Keratinocyte (primary cell): ENCODE measurements at places on chromosomes 1 and 21. TPM values are rescaled to one million over a fixed set of nuclear protein-coding genes. Genes with fewer than 3 reads are reported as not detected.

GRCh38 chr1:145847827-145848226, 2.4 kb downstream of the NUDT17 start:
- no peak for DNase-seq

GRCh38 chr21:39137248-39138178, 45.7 kb downstream of the PSMG1 start:
- no peak for DNase-seq

DNA sequence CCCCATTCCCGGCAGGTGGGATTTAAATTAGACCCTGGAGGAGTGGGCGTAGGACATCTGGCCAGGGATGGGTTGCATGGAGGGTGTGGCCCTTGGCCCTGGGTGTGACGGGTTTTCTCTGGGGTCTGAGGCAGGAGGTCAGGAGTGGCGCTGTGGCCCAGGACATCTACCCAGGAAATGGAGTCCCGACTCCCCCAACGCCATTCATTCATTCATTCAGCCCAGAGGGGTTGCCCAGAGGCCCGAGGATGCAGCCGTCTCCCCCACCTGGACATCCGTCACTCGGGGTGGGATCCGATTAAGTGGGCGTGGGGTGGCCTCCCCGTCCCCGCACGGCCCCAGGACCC, 663 bp downstream of the ATP13A2 start:
- no peak for DNase-seq

DNA sequence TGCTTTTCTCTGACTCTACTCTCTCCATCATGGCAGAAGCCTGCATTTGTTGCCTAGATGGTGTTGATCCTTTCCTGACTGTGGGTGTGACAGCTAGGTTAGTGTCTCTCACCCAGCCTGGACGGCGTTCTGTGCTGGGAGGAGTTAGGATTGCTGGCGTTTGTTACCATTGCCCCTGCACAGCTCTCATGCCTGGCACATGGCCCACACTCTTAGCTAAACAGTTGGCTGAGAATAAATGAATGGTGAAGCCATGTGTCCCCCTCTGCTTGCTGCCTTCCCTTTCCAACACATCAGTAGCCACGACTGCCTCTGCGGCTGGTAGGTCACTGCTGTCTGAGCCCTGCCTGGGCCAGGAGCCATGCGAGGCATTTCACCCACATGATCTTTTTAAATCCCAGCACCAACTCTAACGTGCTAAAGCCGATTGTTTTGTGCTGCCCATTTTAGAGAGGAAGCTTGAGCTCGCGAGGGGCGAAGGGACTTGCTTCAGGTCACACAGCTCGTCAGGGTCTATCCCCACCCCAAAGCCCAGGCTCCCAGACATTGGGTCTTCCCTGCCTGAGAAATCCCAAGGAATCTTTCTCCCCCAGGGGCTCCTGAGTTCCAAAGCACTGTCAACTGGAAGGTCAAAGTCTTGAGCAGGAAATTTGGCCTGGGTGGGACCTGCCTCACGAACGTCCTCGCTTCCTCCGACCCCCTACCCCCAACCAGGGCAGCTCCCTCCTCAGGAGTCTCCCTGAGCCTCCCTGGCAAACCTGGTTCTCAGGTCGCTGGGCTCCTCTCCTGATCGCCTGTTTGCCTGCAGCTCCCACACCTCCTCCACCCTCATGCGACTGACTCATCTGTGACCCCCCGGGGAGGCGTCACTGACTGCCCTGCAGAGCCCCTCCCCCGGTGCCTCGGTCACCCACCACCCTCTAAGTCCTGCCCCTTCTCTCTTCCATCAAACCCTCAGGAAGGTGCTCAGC, 271.7 kb upstream of the C1orf174 start:
- DNase-seq, result no peak

GRCh38 chr1:225694151-225694603, 41.3 kb upstream of the ENAH start:
- no peak for DNase-seq

GRCh38 chr1:1782399-1783221, 4.3 kb upstream of the NADK start:
- DNase-seq, result no peak

DNA sequence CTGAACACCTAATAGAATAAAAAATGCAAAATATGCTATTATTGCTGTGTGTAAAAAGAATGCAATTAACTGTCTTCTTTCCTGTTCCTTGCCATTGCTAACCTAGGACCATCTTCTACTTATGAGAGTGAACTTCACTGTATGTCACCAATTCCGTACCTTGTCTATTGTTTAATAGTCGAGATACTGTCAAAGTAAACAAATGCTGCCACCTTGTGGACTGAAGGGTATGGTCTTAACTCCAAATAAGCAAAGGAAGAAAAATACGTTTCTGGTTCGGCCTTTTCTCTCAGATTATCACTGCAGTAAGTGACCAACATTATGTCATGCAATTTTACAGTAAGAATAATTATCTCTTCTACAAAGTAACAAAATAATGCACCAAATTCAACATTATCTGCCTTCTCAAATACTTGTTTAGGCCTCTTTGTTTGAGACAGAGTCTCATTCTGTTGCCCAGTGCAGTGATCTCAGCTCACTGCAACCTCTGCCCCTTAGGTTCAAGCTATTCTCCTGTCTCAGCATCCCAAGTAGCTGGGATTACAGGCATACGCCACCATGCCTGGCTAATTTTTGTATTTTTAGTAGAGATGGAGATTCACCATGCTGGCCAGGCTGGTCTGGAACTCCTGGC, 133.4 kb downstream of the COP1 start:
- DNase-seq, result peak; percentile 19

DNA sequence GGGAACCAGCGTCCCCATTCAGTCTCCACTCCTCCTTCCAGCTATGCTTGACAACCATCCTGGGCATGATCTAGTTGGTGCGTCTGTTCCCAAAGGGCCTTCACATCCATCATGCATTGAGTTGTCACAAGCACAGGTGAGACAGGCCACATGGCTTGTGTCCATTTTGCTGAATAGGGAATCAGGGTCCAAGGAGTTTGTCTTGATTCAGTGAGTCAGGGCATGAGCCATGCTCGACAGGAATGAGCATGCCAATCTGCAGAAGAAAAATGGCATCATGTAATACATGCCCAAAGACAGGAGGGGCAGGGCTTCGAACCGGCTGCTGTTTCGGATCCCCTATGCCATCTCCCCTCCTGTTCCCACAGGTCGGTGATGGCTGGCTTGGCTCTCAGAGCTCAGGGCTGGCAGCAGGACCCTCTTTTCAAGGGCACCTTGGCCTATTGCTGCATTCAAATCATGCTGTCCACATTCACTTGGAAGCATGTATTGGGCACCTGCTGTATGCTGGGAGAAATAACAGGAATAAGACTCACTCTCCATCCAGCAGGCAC, 44.5 kb downstream of the PKP1 start:
- DNase-seq, result no peak

DNA sequence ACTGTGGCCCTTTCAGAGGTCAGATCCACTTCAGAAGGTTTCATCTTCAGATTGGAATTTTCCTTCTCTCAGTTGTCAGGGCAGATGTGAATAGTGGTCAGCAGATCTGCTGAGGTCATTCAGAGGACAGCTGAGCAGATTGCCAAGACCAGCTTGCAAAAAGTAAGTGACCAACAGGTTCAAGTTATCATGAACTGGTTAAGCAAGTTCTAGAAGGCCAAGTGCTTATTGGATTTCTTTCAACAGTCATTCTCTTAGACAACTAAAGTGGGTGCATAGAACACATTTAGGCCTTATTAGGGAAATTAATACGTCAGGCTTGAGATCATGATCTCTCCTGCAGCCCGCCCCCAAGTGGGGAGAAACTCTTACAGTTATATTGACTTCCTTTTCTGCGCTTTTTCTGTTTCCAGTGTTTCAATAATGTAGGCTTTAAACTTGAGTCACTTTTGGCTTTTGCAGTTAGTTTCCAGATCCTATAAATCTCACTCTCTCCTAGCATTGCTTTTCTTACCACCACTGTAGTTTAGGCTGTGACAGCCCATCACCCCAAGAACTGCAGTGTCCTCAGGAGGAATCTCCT, 96.4 kb downstream of the C1orf21 start:
- DNase-seq, result no peak

DNA sequence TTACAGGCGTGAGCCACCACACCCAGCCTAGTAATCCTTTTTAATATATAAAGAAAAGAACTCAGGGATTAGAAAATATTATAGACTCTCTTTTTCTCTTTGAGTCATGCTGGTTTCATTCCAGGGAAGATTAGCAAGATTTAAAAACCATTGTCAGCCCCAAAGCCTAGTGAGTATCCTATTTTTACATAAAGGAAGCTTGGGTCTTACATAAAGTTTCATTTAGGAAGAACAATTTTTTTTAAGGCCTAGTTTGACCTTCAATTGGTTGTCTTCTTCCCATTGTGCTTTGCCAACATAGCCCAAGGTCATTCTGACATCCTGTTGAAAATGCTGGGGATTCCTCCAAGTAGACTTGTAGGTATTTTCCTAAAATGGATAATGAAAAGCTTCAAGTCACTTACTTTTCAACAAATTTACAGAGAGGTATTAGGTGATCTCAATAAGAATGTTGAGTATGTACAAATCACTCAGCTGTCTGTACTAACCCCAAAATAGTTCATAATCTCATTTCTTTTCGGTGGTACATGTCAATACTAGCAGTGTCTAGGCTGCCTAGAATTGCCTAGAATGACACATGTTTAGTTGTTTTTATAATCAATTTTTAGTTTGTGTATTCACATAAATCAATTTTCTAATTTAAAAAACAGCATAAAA, 4.3 kb upstream of the KIF14 start:
- DNase-seq, result no peak

DNA sequence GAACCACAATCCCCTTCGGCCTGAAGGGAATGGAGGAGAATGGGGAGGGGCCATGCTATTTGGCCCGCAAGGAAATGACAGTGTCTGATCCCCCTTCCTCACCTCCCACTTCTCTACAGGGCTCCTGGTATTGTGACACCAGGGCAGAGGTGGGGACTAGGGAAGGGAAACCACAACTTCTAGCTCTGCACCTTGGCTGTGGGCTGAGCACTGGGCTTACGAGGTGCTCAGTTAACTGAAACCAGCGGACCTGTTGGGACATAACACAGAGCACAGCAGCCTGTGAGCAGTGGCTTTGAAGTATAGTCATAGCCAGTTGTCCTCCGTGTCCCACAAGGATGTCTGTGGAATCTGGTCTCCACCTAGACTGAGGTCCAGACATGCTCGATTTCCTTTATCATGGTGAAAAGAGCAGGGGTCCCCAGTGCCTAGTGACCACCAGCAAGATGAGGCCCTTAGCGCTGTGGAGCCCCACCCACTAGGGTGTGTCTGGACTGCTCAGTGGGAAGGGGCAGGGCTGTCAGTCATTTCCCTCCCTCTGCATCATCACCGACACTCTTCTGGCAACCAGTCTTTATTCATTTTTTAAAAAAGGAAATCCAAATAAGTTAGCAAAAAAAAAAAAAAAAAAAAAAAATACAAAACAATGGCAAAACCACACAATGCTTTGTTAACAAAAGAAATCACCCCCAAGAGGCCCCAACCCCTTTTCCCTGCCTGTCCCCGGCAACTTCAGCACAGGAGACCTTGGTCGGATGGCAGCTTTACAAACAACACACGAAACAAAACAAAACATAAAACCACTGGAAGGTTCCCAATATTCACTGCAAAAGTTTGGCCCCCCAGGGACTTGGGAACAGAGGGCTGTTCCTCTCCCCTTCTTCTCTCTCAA, 3.0 kb downstream of the MYOG start:
- DNase-seq, result no peak

- no peak for DNase-seq
Measured at GRCh38 chr1:211330282-211330936, 3.8 kb downstream of the TRAF5 start.

GRCh38 chr1:54814126-54814498, 13.0 kb upstream of the TTC22 start:
- no peak for DNase-seq

- no peak for DNase-seq
Measured at GRCh38 chr1:162991444-162991843, 77.7 kb upstream of the RGS4 start.

GRCh38 chr1:22674410-22674749, 21.3 kb downstream of the C1QB start:
- DNase-seq, result no peak

DNA sequence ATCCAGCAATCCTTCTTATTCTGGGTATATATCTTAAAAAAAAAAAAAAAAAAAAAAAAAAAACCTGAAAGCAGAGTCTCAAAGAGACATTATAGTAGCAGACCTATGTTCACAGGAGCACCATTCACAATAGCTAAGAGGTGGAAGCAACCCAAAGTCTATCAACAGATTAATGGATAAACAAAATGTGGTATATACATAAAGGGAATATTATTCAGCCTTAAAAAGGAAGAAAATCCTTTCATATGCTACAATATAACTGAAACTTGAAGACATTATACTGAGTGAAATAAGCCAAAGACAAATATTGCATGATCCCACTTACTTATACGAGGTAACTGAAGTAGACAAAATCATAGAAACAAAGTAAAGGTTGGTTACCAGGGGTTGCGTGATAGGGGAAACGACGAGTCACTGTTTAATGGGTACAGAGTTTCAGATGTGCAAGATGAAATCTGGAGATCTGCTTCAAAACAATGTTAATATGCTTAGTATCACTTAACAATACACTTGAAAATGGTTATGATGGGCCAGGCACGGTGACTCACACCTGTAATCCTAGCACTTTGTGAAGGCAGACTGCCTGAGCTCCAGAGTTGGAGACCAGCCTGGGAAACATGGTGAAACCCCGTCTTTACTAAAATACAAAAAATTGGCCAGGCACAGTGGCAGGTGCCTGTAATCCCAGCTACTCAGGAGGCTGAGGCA, 29.5 kb downstream of the PIK3R3 start:
- DNase-seq, result no peak

The TAS1R1 gene
- polyA plus RNA-seq, result not detected in 3 replicates

The DCST1 gene
- 0.05 TPM in 1 of 3 replicates, not detected in the others for polyA plus RNA-seq

The AGO4 gene
- polyA plus RNA-seq, result 5.2 to 7.7 TPM (median 6.3 TPM) in 3 replicates
